Stimulated activated CD8-positive, alpha-beta memory T cell treated with anti-CD3 and anti-CD28 coated beads, Interleukin-4, amount 100 ng/mL, for 1 hour (primary cell): ENCODE measurements at places on chromosomes 1 and 21.

DNA sequence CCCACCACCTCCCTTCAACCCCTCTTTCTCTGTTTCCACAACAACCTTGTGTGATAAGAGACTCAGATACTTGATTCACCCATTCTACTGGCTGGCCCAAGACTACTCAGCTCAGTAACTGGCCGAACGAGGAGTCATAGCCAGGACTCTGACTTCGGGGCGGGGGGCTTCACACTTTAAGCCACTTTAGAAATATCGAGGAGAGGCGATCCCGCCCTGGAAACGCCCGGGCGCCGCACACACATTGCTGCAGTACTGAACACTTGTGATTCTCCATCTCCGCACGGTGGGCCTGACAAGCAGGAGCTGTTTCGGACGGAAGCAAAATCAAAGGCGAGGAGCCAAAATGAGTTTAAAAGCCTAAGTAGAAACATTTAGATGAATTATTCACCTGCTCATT is 182.1 kb downstream of the NPHP4 start:
- no peak for DNase-seq

DNA sequence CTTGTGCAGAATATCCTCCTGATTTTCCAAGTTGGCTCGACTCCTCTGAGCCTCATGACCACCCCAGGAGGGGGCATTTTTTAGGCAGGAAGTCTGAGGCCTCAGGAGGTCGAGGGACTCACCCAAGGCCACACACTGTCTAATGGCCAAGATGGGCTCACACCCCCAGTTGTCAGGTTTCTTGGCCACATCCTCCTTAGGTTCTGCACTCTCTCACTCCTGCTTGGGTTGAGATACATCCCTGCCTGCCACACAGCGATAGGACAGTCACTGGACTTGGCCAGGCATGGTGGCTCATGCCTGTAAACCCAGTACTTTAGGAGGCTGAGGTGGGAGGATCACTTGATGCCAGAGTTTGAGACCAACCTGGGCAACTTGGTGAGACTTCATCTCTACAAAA is 4.6 kb downstream of the CA6 start:
- no peak for DNase-seq

DNA sequence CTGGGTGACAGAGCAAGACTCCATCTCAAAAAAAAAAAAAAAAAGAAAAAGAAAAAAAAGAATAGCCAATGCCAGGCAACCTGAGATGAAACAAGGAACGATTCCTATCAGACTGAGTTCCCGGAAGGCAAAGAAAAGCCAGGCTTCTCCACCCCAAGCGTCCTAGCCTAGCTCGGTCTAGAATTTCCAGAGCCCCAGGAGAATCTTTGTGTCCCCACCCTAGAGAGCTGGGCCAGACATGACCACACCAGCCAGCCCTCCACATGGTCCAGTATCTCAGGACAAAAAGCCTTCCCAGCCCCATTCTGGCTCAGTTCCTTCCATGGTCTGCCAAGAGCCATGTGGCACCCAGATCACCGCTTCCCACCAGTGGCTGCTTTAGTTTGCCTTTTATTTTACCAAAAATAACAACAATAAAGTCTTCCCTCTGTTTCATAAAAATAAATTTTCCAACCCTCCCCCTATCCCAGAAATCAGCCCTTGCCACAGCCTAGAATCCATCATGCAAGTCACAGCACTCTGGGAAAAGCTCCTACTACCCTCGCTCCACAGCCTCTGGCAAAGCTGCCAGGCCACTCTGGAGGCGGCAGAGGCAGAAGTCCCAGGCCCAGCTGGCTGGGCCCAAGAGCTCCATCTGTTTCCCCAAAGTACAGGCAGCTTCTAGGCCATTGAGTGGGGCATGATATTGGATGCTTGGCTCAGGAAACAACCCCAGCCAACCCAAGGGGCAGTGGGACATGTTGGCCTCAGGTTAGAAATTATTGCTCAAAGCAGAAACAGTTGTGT is 3.5 kb upstream of the MKNK1 start:
- DNase-seq: no peak

DNA sequence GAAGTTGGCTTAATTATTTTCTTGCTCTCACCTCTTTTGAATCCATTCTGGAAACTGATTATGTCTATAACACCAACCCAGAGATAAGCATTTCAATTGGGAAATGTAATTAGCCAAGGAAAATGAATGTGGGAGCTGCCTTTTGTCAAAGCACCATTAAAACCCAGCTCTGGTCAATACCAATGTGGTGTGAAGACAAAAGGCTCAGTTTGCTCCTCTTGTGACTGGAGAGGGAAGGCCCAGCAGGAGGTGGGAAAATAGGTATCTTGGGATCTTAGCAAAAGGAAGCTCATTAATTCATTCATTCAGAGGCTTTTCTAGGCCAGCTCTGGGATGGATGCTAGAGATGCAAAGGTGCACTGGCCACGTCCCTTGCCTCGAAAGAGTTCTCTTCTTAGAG is 75.0 kb upstream of the SELENON start:
- no peak for DNase-seq

GRCh38 chr1:162265983-162266382 is 110.7 kb downstream of the SPATA46 start:
- DNase-seq: no peak

DNA sequence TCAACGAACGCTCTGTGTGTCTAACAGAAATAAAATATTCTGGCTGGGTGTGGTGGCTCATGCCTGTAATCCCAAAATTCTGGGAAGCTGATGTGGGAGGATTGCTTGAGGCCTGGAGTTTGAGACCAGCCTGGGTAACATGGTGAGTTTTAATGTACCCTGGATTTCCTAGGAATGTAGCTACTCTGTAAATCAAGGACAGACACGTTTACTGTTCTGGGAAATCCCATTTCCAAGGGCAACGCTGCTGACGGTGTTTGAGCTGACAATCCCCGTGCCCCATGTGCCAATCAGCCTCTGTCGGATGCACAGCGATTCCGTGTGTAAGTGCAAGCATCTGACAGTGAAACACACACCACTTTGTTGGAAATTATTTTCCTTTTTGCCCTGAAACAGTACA is 8.0 kb downstream of the CORT start:
- DNase-seq: no peak

GRCh38 chr21:43667191-43667904 is 8.0 kb downstream of the RRP1B start:
- no peak for DNase-seq

GRCh38 chr21:24171736-24172135 is 1435.5 kb downstream of the MRPL39 start:
- DNase-seq: no peak

GRCh38 chr1:23477359-23478144 is 6.4 kb downstream of the ASAP3 start:
- no peak for DNase-seq

- DNase-seq: no peak
Observed at GRCh38 chr1:235107368-235108184, 21.1 kb downstream of the TOMM20 start.

DNA sequence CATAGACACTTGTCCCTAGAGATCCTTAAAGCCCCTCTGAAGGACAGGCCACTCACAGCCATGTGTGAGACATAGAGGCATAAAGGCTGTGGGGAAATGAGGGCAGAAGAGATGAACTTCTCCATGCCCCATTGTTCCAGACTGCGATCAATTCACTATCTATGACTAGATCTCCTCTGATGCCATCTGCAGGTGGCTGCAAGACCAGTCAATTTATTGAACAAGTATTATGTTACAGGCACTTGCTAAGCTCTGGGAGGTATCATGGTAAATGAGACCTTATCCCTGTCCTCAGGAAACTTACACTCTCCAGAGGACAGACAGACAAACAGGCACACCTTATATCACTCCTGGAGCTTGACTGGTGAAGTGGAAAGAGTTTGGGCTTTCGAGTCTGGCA is 22.9 kb downstream of the UBIAD1 start:
- no peak for DNase-seq

GRCh38 chr1:208071435-208072031 is 160.6 kb upstream of the CD34 start:
- no peak for DNase-seq

- no peak for DNase-seq
Observed at GRCh38 chr1:205810448-205811157, 2.4 kb downstream of the SLC41A1 start.

- DNase-seq: no peak
Observed at GRCh38 chr21:41630249-41630648, 122.3 kb upstream of the TMPRSS2 start.

DNA sequence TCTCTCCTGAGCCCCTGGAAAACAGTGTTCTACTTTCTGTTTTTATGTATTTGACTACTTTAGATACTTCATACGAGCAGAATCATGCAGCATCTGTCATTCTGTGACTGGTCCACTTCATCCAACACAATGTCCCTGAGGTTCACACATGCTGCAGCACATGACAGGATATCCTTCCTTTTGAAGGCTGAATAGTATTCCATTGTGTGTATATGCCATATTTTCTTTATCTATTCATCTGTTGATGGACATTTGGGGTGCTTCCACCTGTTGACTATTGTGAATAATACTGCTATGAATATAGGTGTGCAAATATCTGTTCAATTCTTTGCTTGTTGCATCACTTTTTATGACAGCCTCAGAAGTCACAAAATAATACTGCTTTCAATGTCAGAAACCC is 55.8 kb downstream of the SH3GLB1 start:
- DNase-seq: no peak

DNA sequence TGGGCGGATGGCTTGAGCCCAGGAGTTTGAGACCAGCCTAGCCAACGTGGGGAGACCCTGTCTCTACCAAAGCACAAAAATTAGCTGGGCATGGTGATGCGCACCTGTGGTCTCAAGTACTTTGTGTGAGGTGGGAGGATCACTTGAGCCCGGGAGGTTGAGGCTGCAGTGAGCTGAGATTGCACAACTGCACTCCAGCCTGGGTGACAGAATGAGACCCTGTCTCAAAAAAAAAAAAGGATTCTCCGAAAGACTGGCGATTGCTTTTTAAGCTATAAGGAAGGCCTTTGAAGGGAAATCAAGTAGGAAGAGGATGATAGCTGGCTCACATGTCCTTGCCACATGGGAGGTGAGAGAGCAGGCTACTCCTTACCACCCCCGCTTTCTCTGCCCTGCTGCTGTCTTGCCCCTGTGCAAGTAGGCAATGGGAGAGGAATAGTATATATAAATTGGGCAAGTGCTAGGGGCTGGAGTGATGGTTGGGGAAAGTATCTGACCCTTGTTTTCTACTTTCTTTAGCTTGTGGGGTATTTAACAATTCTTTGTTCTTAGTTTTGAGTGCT is 3.8 kb upstream of the LAMTOR5 start:
- DNase-seq: no peak
